ENCODE measurements at places on chromosomes 1 and 21.

GRCh38 chr1:65817891-65818290 lies 25.2 kb downstream of the PDE4B start:
- no peak for DNase-seq

DNA sequence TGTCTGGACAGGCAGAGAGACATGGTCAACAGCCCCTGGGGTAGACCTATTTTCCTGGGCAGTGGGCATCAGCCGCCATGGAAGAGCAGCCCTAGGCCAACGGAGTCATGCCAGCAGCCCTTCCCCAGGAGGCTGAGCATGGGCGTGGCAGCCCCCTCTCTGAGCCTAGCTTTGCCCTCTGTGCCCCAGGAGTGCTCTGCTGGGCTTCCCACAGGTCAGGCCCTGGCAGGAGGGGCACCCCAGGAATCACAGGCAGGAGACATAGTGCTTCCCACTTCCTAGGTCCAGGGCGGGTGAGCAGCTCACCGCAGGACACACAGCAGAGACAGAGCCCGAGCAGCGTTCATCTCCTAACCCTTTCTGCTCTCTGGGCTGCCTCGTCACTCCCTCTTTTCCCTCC lies 132.8 kb downstream of the GLIS1 start:
- no peak for DNase-seq

- no peak for DNase-seq
Measured at GRCh38 chr1:221756830-221757551, 15.1 kb upstream of the DUSP10 start.

DNA sequence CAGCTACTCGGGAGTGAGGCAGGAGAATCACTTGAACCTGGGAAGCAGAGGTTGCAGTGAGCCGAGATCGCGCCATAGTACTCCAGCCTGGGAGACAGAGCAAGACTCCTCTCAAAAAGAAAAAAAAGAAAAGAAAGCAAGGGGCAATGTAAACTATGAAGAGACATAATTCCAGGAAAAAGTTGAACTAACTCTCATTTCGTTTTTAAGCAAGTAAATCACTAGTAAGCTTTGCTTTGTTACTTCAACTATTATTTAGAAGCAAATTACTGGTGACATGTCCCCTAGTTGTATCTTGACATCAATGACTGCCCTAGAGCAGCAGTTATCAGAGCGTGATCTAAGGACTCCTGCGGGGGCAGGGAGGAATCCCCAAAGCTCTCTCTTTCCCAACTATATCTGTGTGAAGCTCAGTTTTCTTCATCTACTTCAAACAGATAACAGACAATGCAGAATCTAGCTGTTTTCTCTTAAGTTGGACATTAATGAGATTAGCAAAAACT lies 18.7 kb downstream of the CLSTN1 start:
- DNase-seq: no peak

DNA sequence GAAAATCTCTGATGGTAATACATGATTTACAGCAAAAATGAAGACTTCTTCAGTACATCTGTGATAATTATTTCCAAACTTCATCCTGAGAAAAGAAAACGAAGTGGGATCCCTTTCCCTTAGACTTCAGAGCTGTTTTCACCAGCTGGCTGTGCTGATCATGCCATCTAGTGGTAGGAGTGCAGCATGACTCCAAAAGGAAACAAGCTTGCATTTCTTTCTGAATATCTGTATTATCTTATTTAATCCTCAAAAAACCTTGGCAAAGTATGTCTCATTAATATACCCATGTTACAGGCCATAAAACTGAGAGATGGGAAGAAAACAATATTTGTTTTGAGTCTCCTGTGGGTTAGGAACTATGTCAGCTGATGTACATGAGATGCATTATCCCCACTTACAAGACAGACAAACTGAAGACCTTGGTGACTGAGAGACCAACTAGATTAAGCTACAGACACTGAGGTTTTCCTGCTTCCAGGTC lies 9.8 kb upstream of the GJA8 start:
- DNase-seq: peak; percentile 53

- DNase-seq: no peak
Measured at GRCh38 chr1:58060559-58061170, 485.9 kb downstream of the OMA1 start.

DNA sequence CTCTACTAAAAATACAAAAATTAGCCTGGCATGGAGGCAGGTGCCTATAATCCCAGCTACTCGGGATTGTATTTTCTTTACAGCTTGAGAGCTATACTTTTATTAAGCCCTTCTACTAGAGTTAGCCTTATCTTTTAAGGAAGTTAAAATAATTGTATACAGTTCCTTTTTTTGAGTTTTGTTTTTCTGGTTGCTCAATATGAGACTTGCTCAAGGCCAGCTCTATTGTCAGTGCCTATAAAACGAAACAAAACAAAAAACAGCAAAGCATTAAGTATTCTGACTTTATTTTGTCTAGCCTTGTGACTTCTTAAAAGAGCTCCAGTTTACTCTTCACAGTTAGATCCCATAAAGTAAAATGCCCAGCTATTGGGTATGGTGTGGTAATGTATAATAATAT lies 17.2 kb downstream of the PKN2 start:
- peak; percentile 26 for DNase-seq

- peak; percentile 77 for DNase-seq
Measured at GRCh38 chr21:14215971-14216641, at the start of gene RBM11. Gene RBM11 (plus strand): TSS chr21:14216157. CDS start chr21:14216187, 30 bp downstream.

GRCh38 chr1:67053785-67054772 lies at the start of gene SLC35D1:
Gene SLC35D1 (minus strand): TSS chr1:67054148. CDS start chr1:67054013, 135 bp downstream.
- peak; percentile 92 for DNase-seq

All from germinal center (tissue), 1 donor.